LHCN-M2 (cell line): ENCODE measurements at places on chromosomes 5 and 9.

- DNase-seq, result peak; percentile 73
These were observed 93.4 kb downstream of the KCNIP1 start for GRCh38 chr5:170597109-170597751.

GRCh38 chr5:114412510-114413171 lies 50.8 kb downstream of the KCNN2 start:
- DNase-seq, result no peak

DNA sequence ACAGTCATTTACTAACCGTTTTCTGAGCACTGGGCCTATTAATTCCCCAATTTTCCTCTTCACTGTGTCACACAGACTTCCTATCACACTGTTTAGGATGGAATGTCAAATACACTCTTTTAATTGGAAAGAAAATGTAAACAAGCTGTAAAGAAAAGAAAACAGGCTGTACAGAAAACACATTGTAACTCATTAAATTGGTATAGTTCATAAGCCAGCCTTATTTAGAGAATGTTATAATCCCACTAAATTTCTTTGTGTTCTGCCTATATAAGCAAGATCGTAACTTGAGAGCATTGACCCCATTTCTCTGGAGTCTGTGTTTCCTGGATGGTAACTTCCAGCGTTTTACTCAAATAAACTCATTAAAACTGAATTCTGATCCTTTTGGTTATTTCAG lies 46.5 kb downstream of the TARS1 start:
- DNase-seq, result no peak

GRCh38 chr5:153829510-153830065 lies 209.1 kb downstream of the FAM114A2 start:
- DNase-seq, result no peak

- no peak for DNase-seq
These were observed 631.9 kb downstream of the SLCO4C1 start for GRCh38 chr5:101664071-101664791.

GRCh38 chr5:167269146-167269545 lies 1022.3 kb upstream of the WWC1 start:
- no peak for DNase-seq

DNA sequence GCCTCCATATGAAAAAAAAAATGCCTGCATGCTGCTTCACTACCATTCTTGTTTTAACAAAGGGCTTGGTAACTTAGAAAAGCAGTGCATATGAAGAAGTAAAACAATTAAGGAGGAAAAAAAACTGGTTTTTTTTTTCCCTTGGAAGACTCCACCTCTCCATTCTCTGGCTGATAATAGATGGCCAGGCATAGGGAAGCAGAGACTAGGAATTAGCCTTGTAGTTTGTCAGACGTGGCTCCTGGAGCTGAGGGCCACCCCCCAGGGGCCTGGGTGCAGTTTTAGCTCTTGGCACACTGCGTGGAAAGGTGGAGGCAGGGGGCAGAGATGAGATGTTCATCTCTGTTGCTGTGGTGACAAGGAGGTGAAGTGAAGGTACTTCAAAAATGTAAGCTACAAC lies 42.7 kb downstream of the WDR36 start:
- DNase-seq, result no peak

- peak; percentile 12 for DNase-seq
These were observed 71.2 kb downstream of the UHRF2 start for GRCh38 chr9:6484210-6484609.

DNA sequence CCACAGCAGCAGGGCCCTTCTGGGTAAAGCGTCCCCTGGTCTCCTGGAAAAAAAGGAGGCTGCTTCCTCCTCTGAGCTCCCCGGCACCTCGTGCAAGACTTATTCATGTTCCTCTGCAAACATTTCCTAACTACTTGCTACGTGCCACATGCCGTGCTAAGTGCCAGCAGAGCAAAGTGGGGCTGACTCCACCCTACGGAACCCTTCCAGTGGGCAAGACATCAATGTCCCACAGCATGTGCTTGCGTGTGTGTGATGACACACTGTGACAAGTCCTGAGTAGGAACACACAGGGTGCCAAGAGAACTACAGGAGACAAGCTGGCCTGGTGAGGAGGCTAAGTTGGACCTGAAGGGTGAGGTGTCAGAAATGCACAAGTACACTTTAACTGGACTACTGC lies 57.4 kb downstream of the SEMA4D start:
- DNase-seq, result no peak

DNA sequence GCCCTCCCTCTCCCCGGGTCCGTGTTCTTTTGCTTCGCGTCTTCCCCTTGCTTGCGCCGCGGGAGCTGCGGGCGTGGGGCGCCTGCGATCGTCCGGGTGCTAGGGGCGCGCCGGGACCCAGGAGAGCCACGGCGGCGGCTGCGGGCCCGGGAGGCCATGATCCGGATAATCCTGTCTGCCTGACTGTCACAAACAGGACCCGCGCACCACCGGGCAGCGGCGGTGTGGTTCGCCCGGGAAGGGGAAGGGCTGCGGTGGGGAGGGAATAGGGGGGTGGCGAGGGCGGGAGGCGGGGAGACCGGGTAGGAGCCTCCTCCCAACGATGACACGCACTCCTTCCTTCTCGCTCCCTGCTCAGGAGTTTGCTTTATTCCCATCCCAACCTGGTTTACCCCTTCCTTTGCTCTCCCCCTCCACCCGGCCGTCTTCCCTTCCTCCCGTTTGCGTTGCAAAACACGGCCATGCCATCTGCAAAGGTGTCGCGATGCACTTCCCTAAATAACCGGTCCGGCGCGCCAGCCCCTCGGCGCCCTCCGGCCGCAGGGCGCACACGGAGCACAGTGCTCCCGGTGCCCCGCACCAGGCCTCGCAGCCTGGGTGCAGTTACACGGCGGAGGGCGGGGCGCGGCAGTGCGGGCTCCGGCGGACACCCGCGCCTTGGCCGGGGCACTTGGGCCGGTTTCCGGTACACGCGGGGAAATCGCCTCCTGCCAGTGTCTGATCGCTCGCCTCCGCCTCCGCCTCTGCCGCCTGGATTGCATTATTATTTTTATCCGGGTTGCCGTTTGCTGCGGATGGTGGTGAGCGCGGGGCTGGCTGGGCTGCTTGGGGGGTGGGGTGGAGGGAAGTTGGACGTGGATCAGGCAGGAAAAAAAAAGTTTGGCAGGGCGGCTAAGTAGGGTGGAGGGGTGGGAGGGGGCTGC lies 1.5 kb downstream of the SMARCA2 start:
- DNase-seq, result peak; percentile 70

DNA sequence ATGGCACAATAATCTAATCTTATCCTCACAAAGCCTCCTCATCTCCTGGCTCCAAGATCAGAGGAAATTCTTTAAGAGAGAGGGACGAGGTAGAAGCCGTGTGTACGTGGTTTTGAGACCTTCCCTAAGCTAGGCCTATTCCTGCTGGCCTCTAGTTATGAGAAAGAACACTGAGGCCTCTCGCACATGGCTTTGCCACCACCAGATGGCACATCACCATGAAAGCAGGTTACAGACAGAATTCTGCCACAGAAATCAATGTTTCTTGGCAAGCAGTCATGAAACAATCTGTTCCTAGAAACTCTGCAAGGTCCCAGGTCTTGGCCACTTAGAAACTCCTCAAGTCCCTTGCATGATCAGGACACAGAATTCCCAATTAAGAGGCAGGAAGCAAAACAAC lies 268.2 kb upstream of the TAS2R1 start:
- DNase-seq, result peak; percentile 48

- no peak for DNase-seq
These were observed 72.1 kb downstream of the ADRB2 start for GRCh38 chr5:148898413-148899075.

DNA sequence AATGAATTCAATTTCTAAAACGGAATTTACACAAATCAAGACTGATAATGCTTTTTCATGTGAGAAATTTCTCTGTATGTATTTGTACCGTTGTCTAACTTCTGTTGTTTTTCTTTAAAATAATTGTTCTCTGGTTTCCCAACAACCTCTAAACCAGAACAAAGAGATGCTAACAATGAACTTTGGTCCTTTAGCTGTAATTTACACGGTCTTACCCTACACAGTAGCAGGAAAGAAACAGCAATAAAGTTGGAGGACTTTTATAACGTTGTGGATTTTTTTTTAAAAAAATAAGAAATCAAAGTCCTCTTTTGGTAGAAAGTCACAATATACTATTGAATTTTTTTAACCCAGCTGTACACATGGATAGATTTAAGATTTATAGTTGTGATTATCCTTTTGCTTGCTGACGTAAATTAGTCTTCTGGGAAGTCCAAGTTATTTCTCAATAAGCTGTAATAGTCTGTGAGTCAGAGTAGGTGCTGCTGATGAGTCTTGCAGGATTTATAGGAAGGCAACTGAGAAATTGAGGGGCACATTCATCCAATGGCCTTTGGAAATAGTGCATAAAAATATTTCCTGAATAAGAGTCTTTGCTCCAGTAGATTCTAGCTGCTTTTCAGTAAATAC lies 76.8 kb upstream of the PCSK1 start:
- DNase-seq, result peak; percentile 81

DNA sequence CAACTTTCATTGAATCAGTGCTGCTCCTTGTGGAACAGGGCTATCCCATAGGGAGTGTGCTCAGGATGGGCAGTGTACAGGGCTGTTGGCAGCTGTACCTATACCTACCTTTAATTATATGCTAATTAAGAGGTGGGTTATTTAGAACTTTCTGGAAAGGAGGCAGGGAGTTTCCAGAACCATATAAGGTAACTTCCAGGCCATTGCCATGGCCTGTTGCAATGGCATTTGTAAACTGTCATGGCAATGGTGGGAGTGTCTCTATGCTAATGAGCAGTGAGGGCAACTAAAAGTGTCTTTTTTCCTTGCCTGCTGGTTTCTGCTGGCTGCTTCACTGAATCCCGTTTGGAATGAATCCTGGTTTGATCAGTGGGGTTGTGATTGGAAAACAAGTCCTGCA lies 2.3 kb upstream of the ARHGAP26 start:
- no peak for DNase-seq

- no peak for DNase-seq
These were observed 107.3 kb upstream of the PTGER4 start for GRCh38 chr5:40572391-40572790.

GRCh38 chr9:69740872-69741505 lies 18.8 kb downstream of the PTAR1 start:
- DNase-seq, result peak; percentile 43

GRCh38 chr5:133114166-133114932 lies 62.5 kb downstream of the HSPA4 start:
- DNase-seq, result no peak

DNA sequence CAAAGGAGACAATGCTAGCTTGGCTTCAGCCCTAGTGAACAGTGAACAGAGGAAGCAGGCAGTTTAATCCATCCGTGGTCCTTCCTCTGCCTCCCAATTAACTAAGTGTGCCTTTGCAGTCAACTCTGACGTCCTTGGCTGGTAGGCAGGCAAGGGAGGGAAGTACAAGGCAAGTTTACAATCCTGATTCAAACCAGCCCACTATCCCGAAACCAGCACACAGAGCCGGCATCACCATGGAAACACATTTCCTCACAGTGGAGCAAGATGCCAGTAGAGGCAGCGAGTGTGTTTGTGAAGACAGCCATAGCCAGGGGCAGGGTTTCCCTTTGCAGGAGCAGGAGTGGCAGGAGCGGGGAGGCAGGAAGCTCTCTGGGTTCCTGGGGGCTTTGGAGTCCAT lies 73.9 kb downstream of the GOLPH3 start:
- DNase-seq, result no peak
